Fibroblast of the aortic adventitia (primary cell): ENCODE measurements at places on chromosomes 1 and 21. TPM values are rescaled to one million over a fixed set of nuclear protein-coding genes. Genes with fewer than 3 reads are reported as not detected.

GRCh38 chr1:54180701-54181360 is 19.0 kb downstream of the CYB5RL start:
- DNase-seq = no peak

- DNase-seq = peak; percentile 9
These were observed 22.0 kb downstream of the PRPF38A start for GRCh38 chr1:52426371-52426770.

DNA sequence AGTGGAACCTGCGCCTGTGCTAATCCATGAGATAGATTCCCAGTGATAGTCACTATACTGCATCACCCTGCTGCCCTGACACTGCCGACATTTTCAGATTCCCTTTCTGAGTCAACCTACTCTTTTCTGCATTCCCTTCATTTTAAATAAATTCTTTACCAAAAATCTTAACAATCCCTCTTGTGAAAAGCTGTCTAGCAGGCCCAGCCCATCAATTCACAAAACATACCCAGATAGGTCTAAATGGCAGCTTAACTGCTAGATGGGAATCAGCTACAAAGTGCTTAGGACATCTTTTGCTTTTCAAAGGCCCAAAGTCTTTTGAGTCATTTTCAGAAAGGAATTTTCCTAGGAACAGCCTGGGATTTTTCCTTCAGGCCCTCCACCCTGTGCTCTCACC is 180.1 kb upstream of the PTBP2 start:
- DNase-seq = no peak

DNA sequence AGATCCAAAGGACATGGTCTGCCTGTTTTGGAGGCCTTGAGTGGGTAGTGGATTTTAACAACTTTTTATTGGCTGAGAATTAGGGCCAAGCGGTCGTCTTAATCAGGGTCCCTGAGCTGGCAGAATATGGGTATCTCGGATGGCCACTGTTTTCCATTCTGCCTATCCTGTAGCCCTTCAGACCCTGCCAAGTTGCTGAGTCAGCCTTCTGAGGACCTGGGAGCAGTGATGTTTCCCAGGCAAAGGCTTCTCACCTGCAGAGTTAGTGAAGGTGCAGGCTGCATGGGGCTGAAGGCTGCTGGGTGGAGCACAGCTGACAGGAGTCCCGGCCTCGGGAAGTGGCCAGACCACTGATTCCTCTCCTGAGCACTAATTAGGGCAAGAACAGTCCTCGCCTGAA is 11.4 kb downstream of the RASSF5 start:
- DNase-seq = no peak

GRCh38 chr21:39430016-39430415 is 15.6 kb downstream of the LCA5L start:
- DNase-seq = no peak

DNA sequence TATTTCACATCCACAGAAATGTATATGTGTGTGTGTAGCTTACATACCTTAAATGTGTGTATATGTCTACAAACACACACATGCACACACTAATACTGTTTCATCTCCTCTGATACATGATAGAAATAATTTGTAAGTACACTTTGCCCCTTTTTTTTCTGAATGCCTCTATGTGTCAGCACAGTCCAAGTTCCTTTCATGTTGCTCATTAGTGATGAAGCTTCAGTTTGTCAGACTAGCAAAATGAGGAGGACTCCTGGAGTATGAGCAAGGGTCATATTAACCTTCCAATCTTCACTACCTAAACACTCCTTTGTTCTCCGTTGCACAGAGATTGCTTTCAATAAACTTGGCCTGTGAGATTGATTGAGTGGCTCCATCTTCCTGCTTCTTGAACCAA is 935.4 kb downstream of the MRPL39 start:
- DNase-seq = no peak

DNA sequence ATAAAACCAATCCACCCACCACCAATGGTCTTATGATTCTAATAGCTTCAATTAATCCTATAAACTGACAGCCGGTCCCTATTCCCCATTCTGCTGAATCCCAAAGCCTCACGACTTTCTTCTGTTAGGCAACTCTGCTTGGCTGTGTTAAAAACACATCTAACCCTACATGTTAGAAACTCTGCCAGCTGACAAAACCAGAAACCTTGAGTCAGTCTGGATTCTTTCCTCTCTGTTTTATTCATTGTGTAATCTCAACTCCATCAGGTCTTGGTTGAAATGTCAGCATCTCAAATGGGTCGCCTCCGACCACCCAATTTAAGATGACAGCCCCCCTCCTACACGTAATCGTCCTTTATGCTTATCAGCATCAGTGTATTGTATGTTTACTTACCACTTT is 312.1 kb downstream of the DISC1 start:
- peak; percentile 66 for DNase-seq

DNA sequence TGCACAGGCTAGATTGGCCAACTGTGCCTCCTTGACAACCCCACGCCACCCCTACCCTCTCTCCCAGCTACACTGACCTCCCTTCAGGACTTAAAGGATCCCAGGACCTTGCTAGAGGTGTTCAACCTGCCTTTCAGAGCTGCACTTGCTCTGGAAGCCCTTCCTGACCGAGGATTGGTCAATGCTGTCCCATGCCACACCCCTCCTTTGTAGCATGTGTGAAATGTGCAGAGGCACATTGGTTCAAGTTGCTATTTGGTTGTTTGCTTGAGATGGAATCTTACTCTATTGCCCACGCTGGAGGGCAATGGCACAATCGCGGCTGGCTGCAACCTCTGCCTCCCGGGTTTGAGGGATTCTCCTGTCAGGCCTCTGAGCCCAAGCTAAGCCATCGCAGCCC is 21.8 kb downstream of the ACTA1 start:
- DNase-seq = no peak

- DNase-seq = no peak
These were observed 29.2 kb downstream of the COL16A1 start for GRCh38 chr1:31674626-31675025.

DNA sequence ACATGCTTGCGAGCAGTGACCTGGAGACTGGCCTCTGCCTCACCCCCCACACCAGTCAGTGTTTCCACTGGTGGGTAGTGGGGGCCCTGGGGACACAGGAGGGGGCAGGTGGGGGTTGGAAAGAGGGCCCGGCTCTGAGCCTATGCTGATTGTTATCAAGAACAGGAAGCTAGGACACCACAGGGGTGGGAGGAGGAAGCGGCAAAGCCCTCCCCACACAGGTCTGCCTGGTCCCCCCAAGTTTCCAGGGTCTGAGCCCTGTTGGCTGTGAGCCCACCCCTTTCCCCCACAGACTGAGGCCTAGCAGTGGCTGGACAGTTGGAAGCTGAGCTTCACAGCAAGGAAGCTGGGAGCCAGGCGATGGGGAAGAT is 1.6 kb upstream of the PTPN7 start:
- no peak for DNase-seq

GRCh38 chr1:4529446-4530165 is 124.8 kb upstream of the AJAP1 start:
- DNase-seq = no peak

DNA sequence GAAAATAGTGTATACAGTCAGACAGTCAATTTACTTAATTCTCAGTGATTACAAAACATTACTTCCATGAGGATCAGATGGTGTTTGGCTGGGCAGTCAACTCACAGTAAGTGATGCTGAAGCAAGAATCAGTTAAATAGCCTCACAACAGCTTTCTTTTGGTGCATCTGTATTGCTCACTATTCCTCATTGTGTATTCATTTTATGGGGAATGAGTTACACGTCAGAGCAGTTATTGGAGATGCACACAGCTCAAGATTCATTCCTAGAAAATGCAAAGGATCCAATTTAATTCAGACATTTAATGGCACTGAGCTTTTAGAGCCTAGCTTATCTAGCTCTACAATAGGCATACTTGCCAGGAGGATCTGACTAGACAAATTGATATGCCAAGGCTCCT is 150.6 kb downstream of the HS2ST1 start:
- DNase-seq = no peak

DNA sequence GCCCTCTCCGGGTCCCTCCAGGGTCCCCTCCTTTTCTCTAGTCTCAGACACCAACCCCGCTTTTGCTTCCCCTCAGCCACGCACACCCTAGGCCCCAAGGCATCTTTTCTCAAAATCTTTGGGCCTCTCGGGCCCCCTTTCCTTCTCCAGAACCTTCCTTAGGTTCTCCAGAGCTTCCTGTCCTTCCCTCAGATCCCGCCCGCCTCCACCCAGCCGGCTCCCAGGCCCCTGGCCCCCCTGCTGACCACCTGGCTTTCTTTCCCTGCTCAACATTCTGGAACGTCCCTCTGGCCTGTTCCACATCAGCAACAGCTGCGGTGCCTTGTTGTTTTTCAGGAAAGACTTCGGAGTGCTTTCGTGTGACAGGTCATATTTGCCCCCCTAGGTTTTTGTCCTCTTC is 1.2 kb downstream of the ZDHHC18 start:
- no peak for DNase-seq

DNA sequence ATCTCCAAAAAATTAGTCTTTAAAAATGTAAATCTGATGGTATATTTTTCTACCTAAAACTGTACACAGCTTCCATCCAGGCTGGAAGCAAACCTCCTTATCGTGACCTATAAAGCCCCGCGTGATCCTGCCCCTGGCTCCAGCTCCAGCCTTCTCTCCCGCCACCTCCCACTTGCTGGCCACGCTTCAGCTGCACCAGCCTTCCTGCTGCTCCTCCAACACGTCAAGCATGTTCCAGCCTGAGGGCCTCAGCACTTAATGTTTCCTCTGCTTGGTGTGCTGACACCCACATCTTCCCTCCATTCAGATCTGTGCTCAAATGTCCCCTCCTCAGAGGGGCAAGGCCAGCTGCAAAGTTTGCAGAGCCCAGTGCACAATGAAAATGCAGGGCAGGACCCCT is 123.5 kb upstream of the MAGI3 start:
- DNase-seq = no peak

GRCh38 chr21:31078216-31078615 is 39.9 kb upstream of the KRTAP19-8 start:
- no peak for DNase-seq

DNA sequence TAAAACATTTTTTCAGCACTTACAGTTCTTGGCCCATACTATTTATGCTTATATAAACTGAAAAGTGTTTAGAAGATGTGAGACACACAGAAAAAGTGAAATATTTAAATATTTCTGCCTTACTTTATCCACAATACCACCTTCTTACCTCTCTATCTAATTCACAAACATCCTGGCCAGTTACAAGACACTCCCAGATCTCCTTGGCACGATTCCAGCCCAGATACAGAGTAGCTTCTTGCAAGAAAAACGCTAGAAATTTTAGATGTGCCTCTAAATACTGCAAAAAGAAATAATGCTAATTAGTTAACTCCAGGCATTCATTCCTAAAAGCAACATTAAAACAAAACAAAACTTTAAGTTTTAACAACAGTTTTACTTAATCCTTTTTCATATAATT is 68.4 kb downstream of the USP24 start:
- DNase-seq = no peak

- peak; percentile 75 for DNase-seq
These were observed 120.3 kb upstream of the TMEM51 start for GRCh38 chr1:15033264-15033663.

DNA sequence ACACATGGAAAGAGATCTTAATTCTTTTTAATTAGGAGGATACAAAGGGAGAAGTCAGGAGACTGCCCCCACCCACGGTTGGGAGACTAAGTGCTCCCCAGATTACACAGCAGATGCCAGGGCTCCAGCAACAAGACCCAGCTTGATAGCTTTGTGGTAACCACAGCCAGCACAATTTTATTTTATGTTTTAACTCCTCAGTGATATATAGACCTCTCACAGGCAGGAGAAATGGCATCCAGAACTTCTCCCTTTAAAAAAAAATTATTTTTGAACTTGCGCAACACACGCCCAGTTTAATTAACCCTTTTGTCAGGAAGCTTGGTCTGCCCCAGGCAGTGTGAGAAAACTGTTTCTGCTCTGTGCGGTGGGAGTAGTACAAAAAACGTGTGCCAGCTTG is 62.6 kb upstream of the ACOT11 start:
- no peak for DNase-seq

CASQ1 gene
- 0.18 TPM in 1 of 2 replicates, not detected in the other for total RNA-seq

CASZ1 gene
- total RNA-seq = 0.09 TPM in 1 of 2 replicates, not detected in the other

PARK7 gene
- 165 and 243 TPM in 2 replicates for total RNA-seq

KIF1B gene
- 34.8 and 45.5 TPM in 2 replicates for total RNA-seq

CFHR3 gene
- not detected in 2 replicates for total RNA-seq

COQ8A gene
- 8.4 and 22.3 TPM in 2 replicates for total RNA-seq

RORC gene
- not detected in 2 replicates for total RNA-seq

KCNA2 gene
- not detected in 2 replicates for total RNA-seq
